ENCODE measurements at places on chromosomes 11 and 22. TPM values are rescaled to one million over a fixed set of nuclear protein-coding genes. Genes with fewer than 3 reads are reported as not detected.

DNA sequence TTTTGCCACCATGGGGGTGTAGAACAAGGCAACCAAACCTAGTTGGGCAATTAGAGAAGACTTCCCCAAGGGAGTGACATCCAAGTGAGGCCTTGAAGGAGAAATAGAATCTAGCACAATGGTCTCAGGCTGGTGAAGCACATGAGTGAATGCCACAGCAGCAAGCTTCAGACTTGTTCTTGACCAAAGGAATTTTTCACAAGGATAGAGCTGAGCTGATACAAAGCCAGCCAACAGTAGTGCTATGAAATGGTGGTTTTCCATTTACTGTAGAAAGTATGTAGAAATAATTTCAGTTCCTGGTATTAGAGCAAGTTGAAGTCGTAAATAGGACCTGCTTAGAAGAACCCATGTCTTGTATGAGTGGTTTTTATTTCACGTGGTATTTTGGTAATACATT, 148.3 kb upstream of the RASSF10 start:
- DNase-seq = no peak

GRCh38 chr22:26827611-26828010, 170.2 kb downstream of the MIAT start:
- DNase-seq = no peak

DNA sequence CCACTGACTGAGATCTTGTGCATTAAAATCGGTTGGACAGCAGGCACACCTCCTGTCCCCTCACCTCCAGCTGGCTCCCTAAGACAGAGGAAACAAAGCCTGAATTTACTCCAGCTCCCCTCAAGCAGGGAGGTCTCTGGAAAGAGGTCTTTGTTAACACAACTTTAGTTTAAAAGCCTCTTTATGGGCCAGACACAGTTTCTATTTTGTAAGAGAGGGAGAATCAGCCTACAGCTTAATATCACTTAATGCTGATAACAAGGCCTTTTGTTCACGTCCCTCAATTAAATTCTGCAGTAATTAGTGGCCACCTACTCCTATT, 36.3 kb downstream of the PLEKHA7 start:
- DNase-seq = no peak

GRCh38 chr11:3685923-3686322, 14.7 kb upstream of the CHRNA10 start:
- no peak for DNase-seq

GRCh38 chr11:72443016-72443415, 8.7 kb upstream of the CLPB start:
- no peak for DNase-seq

GRCh38 chr11:45391168-45391850, 105.2 kb upstream of the SYT13 start:
- DNase-seq = no peak

- no peak for DNase-seq
Observed at GRCh38 chr11:134815404-134815803, 403.4 kb upstream of the B3GAT1 start.

DNA sequence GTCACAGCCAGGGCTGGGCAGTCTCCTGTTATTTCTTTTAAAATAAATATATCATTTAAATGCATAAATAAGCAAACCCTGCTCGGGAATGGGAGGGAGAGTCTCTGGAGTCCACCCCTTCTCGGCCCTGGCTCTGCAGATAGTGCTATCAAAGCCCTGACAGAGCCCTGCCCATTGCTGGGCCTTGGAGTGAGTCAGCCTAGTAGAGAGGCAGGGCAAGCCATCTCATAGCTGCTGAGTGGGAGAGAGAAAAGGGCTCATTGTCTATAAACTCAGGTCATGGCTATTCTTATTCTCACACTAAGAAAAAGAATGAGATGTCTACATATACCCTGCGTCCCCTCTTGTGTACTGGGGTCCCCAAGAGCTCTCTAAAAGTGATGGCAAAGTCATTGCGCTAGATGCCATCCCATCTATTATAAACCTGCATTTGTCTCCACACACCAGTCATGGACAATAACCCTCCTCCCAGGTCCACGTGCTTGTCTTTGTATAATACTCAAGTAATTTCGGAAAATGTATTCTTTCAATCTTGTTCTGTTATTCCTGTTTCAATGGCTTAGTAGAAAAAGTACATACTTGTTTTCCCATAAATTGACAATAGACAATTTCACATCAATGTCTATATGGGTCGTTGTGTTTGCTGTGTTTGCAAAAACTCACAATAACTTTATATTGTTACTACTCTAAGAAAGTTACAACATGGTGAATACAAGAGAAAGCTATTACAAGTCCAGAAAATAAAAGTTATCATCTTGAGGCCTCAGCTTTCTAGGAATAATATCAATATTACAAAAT, 13.4 kb downstream of the OR51B4 start:
- no peak for DNase-seq

- DNase-seq = no peak
Observed at GRCh38 chr11:112106070-112106469, 19.4 kb downstream of the SDHD start.

OR9G4 gene
- not detected for total RNA-seq

OR6T1 gene
- total RNA-seq = not detected

PKDREJ gene
- total RNA-seq = not detected

CBLIF gene
- total RNA-seq = not detected

MMP12 gene
- total RNA-seq = not detected

P2RY2 gene
- 27.3 TPM for total RNA-seq

CPT1B gene
- total RNA-seq = 29.2 TPM

OR52N4 gene
- total RNA-seq = not detected

Data from vagina (tissue), 2 donors.